ENCODE measurements at places on chromosomes 2 and 18.

GRCh38 chr18:59941331-59941730 is 41.5 kb downstream of the PMAIP1 start:
- no peak for DNase-seq

- no peak for DNase-seq
Measured at GRCh38 chr18:1539276-1539675, 634.6 kb downstream of the ADCYAP1 start.

DNA sequence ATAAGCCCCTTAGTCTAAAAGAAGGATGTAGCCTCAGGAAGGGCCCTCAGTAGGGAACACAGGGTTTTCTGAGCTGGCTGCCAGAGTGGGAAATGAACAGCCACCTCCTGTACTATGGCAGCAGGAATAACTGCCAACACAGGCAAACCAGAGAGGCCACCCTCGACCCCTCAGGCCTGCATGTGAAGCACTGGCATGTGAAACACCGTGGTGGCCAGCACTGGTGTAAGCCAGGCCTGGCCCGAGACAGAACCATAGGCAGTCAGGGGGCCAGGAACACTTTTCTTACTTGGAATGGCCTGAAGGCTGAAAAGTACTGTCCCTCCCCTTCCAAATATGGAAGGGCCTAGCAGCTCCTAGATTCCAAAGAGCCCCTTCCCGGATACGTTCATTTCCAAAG is 28.2 kb downstream of the SFXN5 start:
- no peak for DNase-seq

DNA sequence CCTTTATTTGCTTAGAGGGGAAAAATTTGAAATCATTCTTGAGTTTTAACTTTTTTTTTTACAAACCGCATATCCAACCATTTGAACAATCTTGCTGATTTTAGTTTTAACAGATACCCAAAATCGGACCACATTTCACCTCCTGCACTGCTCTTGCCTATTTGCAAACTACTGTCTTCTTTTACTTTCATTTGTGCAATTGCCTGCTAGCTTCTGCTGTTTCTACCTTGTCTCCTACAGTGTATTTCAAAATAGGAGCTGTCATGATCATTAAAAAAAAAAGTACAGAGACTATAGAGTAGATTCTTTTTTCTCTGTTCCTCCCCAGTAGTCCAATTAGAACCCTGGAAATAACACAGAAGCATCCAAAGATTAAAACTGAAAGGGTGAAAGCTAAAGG is 1081.2 kb downstream of the SOCS6 start:
- no peak for DNase-seq

- DNase-seq = no peak
Measured at GRCh38 chr18:2376707-2377106, 194.6 kb downstream of the METTL4 start.

GRCh38 chr2:104969564-104969963 is 68.3 kb upstream of the MRPS9 start:
- DNase-seq = no peak

DNA sequence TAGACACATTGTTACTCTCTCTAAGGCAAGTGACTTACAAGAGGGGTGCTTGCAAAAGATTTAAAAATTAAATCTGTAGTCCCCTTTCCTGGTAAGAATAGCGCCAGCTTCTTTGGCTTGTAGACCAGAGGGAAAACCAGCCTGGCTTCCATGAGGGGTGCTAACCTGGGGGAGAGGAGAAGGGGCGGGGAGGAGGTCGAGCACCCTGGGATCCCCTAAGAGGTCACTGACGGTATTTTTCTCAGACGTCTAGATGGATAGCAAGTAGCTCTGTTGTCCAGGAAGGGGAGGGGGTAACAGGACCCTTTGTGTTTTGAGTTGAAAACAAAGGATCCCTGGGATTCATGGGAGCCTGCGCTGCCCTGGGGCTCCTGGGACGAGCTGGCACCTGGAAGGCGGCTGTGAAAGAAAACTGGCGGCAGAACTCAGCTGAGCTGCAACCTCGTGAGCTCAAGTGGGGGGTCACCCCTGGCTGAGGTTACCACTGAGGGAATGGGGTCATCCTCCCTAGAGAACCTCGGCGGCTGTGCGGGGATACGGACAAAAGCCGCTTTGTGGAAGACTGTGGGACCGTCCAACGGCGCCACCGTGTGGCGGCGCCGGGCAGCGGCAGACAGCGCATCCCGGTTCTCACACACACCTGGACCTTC is 37.8 kb upstream of the MRPL19 start:
- peak; percentile 74 for DNase-seq

DNA sequence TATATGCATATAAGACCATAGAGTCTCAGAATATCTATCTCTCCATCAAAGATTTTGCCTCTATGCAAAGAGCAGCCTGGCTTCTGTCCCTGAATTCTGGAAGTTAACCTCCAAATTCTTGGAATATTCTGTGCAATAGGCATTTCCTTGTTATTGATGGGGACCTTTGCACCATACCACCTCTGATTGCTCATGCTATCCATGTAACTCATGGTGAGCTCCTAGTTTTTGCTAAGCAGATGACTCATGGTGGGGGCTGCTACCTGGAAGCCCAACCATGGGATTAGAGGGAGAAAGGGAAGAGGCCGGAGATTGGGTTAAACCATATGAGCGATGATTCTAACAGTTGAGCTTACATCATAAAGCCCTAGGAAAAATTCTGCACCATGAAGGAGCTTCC is 310.2 kb upstream of the FIGN start:
- no peak for DNase-seq

GRCh38 chr2:127508023-127508630 is 18.2 kb downstream of the IWS1 start:
- DNase-seq = no peak

GRCh38 chr2:220043155-220043989 is 415.9 kb downstream of the SLC4A3 start:
- no peak for DNase-seq

GRCh38 chr2:135055182-135055786 is 3.2 kb downstream of the RAB3GAP1 start:
- DNase-seq = no peak

DNA sequence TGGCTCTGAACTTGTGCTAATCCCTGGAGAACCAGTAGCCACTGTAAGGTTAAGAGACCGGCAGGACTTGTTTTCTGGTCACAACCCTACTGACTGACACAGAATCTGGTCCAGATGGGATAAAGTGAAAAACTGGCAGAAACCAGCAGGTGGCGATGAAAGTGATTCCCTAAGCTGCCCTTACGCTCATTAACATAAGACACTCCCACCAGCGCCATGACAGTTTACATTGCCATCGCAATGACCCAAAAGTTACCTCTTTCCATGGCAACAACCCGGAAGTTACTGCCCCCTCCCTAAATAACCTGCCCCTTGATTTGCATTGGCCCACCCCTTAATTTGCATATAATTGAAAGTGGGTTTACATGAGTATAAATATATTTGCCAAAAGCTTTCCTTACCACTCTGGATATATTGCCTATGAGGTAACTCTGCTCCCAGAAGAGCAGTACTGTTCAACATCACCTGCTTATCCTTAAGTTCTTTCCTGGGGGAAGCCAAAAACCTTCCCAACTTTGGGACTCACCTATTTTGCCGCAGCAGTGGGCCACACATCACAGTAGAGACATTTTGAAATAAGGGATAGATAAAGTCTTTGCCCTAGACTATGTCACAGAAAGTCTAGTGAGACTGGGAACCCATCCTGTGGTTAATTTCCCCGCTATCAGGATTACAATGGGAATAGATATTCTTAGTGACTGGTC is 35.8 kb upstream of the AFF3 start:
- no peak for DNase-seq

DNA sequence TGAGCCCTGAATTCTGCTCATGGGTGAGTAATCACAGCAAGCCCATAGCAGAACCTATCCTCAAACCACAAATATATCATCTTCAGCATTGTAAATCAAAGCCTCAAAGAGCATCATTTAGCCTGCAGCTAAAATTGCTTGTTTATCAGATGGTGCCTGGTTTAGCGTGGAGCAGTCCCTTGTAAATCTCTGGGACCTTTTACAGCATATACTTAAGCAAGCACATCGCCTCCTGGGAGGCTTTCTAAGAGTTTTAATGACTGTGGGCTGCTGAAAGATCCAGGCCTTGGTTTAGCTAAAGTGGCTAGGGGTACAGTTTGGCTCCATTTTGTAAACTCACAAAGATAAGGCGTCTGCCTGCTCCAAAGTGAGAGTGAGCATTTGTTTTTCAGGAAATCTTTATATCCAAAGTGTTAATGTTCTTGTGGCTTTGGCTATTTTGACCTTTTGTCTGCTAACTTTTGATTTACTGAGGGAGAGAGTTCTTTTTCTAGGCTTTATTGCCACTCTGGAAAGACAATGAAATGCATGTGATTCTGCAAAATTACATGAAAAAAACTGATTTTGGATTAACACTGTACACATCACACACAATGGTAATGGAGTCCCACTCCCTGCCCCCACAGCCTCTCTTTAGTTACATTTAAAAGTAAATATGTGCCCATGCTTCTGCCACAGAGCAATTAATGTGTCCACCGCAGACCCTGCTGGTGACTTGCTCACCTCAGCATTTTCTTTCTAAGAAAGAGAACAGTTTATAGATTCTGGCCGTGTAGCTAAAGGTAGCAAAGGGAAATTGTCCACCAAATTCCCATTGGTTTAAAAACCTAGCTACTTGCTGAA is 194.8 kb downstream of the LNPK start:
- DNase-seq = no peak

- DNase-seq = no peak
Measured at GRCh38 chr18:42549596-42549995, 565.9 kb downstream of the RIT2 start.

GRCh38 chr2:128746356-128746755 is 427.7 kb upstream of the HS6ST1 start:
- no peak for DNase-seq

DNA sequence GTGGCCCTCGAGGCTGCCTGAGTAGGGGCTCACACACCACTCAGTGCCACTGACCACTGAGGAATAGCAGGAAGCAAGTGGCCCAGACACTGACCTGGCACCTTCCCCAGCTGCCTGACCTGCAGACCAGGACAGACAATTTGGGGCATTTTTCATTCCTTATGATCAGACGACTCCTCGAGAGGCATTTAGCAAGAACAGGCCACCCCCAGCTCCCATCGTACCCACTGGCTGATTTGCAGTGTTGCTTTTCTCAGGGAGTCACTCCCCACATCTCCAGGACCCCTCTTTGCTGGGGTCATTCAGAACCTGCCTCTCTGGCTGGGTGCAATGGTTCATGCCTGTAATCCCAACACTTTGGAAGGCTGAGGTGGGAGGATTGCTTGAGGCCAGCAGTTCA is 185.7 kb downstream of the HAUS1 start:
- no peak for DNase-seq

GRCh38 chr2:225006730-225007129 is 35.5 kb downstream of the DOCK10 start:
- no peak for DNase-seq

GRCh38 chr2:196935432-196935831 is 8.9 kb upstream of the PGAP1 start:
- DNase-seq = no peak

- DNase-seq = no peak
Measured at GRCh38 chr2:74101574-74102300, 46.0 kb downstream of the BOLA3 start.

- no peak for DNase-seq
Measured at GRCh38 chr18:49698525-49699025, 114.8 kb downstream of the ACAA2 start.

DNA sequence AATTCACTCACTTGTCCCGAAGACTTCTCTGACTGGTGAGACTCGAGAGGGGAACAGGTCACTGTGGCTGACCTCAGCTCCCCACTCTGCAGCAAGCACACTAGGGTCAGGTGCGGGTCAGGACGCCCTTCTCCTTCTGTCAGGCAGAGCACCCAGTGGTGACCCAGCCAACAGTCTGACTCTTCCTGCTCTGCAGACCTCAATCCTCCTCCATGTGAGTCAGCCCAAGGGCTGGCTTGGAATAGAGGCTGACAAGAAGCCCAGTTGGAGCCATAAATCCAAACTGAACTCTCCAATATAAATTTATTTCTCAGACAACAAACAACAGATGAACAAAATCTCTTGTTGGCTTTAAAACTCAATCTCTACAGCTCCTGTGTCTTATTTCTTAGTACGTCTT is 253.1 kb downstream of the SH3BP4 start:
- no peak for DNase-seq

- no peak for DNase-seq
Measured at GRCh38 chr2:72291059-72291458, 143.4 kb upstream of the CYP26B1 start.

DNA sequence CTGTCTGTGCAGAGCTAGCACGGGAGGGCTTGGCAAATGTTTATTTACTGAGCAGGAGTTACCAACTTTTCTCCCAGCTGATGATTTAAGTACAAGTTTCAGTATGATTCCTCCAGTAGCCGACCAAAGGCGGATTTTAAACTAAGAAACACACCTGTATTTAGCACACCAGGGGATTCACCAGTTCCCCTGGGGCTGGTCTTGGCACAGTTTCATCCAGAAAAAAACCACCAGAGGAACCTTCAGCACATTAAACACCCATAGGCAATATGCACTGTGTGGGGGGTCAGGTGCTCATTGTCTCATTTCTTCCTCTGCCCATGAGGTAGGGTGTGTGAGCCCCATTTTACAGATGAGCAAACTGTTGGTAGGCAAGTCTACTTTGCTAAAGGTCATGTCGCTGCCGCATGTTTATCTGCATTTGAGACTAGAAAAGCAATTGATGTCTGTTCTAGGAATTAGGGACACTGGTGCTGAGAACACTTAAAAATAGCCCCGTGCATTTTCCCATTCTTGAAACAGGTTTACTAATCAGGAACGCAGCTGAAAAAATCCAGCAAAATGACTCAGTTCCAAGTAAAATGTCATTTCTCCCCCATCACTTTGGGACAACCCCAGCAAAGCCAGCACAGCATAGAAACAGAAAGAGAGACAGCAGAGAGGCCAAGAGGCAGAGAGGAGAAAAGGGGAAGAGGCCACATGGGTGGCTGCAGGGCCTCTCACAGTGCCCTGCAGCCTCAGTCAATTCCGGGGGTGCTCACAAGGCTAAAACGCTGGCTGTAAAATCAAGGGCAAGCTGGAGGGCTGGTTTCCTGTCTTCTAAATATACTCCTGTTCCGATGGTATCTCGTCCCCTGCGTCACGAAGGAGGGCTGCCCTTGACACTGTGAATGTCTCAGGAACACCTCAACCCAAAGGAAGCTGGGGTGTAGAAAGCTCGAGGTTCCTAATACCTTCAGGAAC is 166.8 kb upstream of the ID2 start:
- DNase-seq = no peak

- no peak for DNase-seq
Measured at GRCh38 chr2:229713371-229714079, 830 bp downstream of the DNER start.

DNA sequence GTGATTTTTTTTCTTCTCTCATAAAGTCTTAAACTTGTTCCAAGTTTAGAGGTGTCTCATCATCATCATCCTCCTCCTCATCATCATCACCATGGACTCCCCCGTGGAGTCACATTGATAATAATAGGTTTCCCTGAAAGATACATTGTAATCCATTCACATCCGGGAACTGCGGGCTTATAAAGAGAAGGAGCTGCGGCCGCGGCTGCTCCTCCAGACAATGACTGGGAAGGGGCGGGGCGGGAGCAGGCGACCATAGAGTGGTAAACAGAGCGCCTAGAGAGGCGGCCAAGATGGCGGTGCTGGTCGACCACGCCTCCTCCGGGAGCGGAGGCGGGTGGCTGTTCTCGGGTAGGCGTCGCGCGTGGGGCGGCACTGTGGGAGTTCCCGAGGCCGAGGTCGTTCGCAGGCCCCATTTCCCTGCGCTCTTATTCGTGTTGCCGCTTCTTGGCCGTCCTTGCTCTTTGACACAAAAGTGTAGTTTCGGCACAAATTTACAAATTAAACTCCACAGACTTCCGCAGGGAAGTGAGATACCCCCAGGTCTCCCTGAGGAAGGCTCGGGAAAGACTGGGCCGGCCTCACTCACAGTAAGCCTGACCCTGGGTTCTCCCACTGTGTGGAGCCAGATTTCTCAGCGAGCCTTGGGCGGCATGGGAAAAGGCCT is 1.8 kb upstream of the TCF4 start:
- peak; percentile 97 for DNase-seq
